Stimulated activated CD8-positive, alpha-beta memory T cell treated with anti-CD3 and anti-CD28 coated beads, Interleukin-2, amount 100 ng/mL, for 1 hour (primary cell): ENCODE measurements at places on chromosomes 13 and 19.

DNA sequence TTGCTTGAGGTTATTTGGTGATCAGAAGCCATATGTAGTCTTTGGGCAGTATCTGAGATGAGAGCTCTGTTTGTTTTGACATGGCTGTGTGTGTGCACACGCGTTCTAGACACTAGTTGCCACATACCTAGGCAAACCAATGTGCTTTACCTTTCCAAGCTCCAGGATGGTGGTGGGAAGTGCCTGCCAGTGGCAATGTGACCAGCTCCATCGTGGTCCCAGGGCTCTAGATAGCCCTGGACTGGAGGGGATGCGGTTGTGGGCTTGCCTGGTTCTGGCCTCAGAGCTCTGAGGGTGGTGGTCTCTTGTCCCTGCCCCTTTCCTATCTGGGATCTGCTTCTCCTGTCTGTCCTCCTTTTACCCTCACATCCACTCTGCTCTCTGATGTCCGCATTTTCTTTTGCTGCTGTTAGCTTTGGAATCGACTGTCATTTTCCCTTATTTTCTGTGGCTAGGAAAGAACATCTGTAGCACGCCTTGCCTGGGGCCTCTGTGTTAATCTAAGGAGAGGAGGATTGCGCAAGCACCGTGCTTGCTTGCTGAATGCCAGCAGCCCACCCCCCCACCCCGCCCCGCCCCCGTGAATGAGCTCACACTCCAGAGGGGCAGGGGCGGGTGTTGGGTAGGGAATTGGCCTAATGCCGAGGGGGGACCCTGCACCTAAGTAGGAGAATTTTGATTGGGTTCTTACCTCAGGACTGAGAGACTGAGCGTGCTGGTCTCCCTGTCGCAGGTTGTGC is 89.5 kb downstream of the ARHGEF7 start:
- DNase-seq = no peak

GRCh38 chr19:11038511-11038910 is 50.8 kb upstream of the LDLR start:
- DNase-seq = no peak

GRCh38 chr13:28120317-28120716 is 18.0 kb upstream of the PAN3 start:
- no peak for DNase-seq

GRCh38 chr13:46168341-46168740 is 13.6 kb downstream of the LCP1 start:
- no peak for DNase-seq

- DNase-seq = no peak
Measured at GRCh38 chr13:99981735-99982035, at the start of gene ZIC2. Gene ZIC2 (plus strand): TSS chr13:99981784. CDS start chr13:99982065, 281 bp downstream.

- DNase-seq = no peak
Measured at GRCh38 chr19:17210296-17210695, 4.9 kb upstream of the USE1 start.

GRCh38 chr13:33232883-33233282 is 52.7 kb downstream of the STARD13 start:
- no peak for DNase-seq

DNA sequence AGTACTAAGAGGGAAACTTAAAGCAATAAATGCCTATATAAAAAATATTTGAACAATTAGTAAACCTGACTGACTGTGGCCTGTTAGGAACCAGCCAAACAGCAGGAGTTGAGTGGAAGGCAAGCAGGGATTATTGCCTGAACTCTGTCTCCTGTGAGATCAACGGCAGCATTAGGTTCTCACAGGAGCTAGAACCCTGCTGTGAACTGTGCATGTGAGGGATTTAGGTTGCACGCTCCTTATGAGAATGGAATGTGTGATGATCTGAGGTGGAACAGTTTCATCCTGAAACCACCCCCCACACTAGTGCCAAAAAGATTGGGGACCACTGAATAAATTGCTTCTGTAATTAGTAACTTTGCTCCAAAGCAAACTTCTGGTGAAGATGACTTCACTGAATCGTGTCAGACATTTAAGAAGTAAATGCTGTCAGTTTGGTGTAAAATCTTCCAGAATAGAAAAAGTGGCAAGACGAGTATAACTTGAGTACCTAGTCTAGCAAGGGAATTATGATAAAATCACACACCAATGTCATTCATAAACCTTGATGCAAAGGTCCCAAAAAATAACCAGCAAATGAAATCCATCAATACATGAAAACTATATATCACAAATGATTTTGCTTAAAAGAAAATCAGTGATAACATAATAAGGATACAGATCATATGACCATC is 53.8 kb downstream of the SLC6A16 start:
- DNase-seq = no peak

DNA sequence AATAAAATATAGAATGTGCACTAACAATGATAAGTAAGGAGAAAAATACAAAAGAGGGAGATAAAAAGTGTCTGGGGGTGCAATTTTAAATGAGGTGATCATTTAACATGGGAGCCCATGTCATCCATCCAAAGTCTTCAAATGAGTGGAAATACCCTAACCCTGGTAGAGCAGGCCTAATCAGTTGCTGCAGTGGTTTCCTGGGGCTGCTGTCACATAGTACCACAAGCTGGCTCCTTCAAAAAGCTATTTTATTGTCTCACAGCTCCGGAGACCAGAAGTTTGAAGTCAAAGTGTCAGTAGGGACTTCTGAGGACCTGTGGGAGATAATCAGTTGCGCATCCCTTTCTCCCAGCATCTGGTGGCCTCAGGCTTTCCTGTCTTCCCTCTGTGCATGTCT is 717.9 kb downstream of the DIAPH3 start:
- DNase-seq = no peak

- DNase-seq = no peak
Measured at GRCh38 chr19:40629346-40629745, 28.2 kb downstream of the LTBP4 start.

GRCh38 chr13:102591988-102592781 is 4.6 kb upstream of the TPP2 start:
- DNase-seq = peak; percentile 55

- no peak for DNase-seq
Measured at GRCh38 chr13:94382960-94383359, 96.5 kb downstream of the DCT start.

DNA sequence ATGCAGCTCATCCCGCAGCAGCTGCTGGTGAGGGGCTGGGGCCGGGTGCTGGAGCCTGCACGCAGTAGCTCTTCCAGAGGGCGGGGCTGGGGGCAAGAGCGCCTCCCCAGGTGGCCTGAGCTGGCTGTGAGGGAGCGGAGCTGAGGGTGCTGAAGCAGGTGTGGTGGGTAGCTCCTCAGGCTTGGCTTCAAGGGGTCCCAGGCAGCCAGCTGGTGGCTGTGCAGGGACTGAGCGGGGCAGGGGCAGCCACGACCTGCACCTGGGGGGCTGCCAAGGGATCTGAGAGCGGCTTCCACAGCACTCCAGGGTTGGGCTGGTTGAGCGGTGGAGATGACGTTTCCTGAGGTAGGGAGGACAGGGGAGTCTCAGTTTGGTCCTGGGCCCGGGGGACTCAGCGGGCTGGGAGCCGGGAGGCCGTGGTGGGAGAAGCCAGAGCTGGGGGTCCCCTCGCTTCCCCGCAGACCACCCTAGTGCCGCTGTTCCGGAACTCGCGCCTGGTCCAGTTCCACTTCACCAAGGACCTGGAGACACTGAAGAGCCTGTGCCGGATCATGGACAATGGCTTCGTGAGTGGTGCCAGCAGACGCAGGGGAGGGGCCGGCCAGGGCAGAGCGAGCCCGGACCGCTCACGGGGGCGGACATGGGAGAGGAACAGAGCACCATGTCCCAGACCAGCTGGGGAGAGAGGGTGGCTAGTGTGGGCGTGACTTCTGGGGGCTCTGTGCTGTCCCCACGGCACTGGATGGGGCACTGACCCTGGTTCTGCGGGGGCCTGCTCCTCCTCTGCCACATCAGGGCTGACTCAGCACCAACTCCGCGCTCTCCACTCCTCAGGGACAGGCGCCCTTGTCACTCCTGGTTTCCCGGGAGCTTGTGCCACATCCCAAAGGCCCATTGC is 7.4 kb downstream of the PTOV1 start:
- DNase-seq = no peak
